ENCODE measurements at places on chromosomes 3 and 15. TPM values are rescaled to one million over a fixed set of nuclear protein-coding genes. Genes with fewer than 3 reads are reported as not detected.

- ATAC-seq, result no peak
Observed at GRCh38 chr15:44308889-44309288, 20.4 kb downstream of the GOLM2 start.

- no peak for ATAC-seq
Observed at GRCh38 chr15:49083401-49084284, 37.4 kb upstream of the SECISBP2L start.

DNA sequence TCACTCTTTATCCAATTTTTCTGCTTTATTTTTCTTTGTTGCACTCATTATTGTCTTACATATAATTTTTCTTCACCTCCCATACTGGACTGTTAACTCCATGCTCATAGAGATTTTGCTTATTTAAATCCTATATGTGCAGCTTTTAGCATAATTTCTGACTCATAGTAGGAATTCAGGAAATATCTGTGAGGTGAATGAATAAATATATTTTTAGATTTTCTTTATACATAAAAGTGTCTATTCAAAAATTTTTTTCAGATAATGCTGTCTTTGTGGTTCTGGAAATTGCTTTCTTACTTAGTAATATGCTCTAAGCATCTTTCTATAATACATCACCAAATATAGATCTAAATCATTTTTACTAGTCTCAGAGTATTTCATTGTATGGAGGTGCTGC lies 191.8 kb upstream of the SUCLG2 start:
- no peak for ATAC-seq

DNA sequence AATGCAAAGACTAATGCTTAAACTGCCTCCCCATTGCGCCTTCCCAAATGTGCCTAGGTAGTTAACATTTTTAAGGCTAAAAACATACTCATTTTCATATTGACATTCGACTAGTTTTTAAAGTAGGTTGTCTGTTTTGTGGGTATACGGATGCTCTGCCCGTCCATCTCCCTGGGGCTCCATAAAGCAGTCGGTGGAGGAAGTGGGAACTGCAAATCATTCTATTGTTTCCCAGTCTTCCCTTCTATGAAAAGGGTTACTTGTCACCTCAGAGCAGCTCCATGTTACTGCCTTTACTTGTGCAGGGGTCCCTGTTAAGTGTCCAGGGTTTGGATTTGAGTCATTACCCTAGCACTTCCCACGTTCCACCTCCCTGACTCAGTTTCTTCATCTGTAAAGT lies 10.9 kb downstream of the CHCHD6 start:
- ATAC-seq, result no peak

- no peak for ATAC-seq
Observed at GRCh38 chr15:100234158-100235029, 107.4 kb downstream of the ADAMTS17 start.

- ATAC-seq, result peak; percentile 32
Observed at GRCh38 chr3:32106929-32107362, 526 bp downstream of the GPD1L start.

GRCh38 chr3:19363071-19363470 lies 214.8 kb downstream of the KCNH8 start:
- no peak for ATAC-seq

DNA sequence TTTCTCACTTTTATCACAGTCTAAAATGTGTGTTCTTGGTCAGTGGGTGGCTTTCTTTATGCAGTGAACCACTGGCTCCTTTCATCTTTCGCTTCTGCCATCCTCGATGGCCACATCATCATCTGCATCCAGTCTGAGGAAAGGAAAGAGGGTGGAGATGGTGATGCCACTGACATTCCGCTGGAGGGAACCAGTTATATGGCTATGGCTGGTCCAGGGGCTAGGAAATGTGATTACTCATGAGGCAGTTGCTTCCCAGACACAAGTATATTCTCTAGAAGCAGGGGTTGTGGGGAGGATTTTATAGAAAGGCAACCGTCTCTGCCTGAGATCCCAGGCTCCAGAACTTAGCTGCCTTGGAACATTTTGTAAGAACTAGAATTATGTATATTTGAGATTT lies 246.7 kb upstream of the AZI2 start:
- ATAC-seq, result no peak

The HRG gene
- 0.12 TPM for total RNA-seq

DNA sequence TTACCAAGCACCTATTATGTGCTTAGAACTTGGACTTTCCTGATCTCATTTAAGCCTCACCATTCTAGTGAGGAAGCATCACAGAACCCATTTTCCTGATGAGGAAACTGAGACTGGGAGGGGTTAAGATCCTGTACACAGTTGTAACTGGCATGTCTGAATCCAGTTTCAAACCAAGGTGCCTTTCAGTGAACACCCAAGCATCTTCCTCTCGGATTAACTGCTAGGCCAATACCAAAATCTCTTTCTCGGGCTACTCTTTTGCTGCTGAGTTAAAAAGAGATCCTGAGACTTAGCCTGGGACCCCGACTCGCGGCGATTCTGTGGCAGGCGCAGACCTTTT lies 578 bp upstream of the CEMIP start:
- no peak for ATAC-seq

- no peak for ATAC-seq
Observed at GRCh38 chr15:77895742-77896141, 181.8 kb downstream of the TBC1D2B start.

The ATP13A5 gene
- 0.12 TPM for total RNA-seq

DNA sequence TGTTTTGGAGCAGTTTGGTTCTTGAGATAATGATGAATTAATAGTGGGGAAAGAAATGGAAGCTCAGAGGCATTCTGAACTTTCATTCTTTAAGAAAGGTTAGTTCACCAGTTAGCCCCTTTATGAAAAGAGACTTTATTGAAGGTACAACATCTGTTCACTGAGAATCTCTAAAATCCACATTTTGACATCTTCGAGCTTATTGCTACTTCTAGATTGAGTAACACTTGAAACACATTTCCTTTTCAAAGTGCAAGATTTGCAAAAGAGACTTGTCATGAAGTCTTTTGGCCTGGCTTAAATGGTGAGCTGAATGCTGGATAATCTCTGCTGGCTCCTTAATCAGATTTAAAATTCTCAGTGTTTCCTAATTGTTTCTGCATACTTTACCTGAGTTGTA lies 42.3 kb downstream of the RAB8B start:
- ATAC-seq, result no peak

The MEF2A gene
- total RNA-seq, result 25.5 TPM

- ATAC-seq, result no peak
Observed at GRCh38 chr3:135451037-135451785, 514.3 kb upstream of the PPP2R3A start.

- no peak for ATAC-seq
Observed at GRCh38 chr3:124861041-124861440, 26.1 kb downstream of the ITGB5 start.

GRCh38 chr3:194003114-194004057 lies 132.6 kb upstream of the HES1 start:
- ATAC-seq, result peak; percentile 95

DNA sequence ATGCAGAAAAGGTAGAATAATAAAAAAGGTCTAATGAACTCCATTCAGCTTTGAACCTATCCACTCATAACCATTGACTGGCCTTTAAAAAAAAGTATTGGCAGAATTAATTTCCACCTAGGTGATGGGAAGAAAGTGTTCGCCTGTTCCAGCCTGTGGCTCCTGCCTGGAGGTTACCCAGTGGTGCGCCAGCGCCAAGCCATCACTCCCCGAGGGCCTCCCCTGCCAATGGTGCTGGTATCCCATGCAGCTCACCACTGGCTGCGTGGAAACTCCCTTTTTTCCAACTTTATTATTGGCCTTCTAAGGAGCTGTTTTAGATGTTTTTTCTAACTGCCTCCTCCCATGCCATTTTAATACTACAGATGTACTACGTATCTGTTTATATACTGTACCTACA lies 29.4 kb downstream of the NIPA2 start:
- no peak for ATAC-seq

DNA sequence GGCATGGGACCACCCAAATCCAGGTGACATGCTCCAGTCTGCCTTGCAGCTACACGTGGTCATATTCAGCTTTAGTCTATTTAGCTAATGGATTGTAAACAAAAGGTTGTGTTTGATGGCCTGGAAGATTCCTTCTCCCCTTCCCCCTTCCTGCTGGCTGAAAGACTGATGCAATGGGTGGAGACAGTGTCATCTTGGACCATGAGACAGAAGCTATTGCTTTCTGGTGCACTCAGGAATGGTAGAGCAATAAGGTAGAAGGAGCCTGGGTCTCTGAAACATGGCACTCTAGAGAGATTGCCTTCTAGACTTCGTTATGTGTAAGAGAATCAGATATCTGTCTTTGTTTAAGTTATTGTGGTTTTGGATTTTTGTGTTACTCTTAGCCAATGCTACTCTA lies 25.7 kb upstream of the PTX3 start:
- ATAC-seq, result no peak

The ERICH6 gene
- not detected for total RNA-seq

DNA sequence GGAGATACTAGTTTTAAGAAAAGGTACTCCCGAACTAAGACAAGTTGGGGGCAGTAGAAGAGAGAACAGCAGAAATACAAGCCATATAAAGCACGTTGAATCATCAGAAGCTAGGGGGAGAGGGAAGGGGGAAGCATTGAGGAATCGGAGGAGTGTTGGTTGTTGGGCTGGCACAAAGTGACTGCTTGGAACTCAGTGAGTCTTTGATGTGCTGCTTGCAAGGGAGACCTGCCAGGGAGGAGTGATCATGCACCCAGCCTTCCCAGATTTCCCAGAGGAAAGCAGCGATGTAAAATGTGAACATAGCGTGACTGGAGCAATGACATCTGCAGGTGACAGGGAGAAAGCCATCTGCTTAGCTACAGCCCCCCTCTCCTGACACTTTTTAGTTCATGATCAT lies 192.4 kb upstream of the IL12A start:
- no peak for ATAC-seq

The GRK7 gene
- total RNA-seq, result not detected

DNA sequence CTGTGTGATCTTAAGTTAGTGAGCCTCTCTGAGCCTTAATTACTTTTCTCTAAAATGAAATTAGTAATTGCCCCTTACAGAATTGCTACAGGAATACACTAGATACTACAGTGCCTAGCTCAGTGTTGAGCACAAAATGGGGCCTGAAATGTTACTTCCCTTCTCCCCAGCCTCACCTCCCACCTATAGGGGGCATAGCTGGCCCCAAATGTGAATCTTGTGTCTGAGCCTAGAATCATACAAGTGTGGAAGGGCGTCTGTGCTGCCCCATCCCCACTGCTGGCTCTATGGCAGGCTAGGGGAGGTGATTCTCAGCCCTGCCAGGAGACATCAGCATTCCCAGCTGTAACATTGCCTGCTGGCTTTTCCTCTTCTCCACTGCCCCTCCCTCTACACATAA lies 42.7 kb downstream of the IFT122 start:
- no peak for ATAC-seq

- ATAC-seq, result no peak
Observed at GRCh38 chr3:129593230-129593594, 13.3 kb downstream of the PLXND1 start.

GRCh38 chr3:7543294-7543880 lies 682.5 kb downstream of the GRM7 start:
- no peak for ATAC-seq

- no peak for ATAC-seq
Observed at GRCh38 chr3:185916042-185916833, 21.6 kb downstream of the TRA2B start.

- no peak for ATAC-seq
Observed at GRCh38 chr3:16789344-16790120, 95.2 kb upstream of the PLCL2 start.

The TAGLN3 gene
- not detected for total RNA-seq

The ZBED2 gene
- total RNA-seq, result 6.8 TPM

DNA sequence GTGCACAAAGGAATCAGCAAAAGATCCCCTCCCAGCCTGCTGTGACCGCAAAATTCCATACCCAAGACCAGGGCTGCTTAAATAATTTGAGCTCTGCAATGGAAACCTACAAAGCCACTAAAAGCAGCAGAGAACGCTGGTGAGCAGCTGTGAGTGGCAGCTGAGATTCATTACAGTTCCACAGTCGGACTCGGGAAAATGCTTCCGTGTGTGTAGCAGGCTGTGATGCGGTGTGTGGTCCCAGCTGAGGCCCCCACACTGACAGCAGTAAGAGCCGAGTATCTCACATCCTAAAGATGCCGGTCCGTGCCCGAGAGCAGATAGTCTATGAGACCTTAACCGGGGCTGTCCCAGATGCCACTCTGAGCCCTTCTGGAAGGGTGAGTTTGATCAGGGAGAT lies 37.4 kb downstream of the TM2D3 start:
- ATAC-seq, result no peak

DNA sequence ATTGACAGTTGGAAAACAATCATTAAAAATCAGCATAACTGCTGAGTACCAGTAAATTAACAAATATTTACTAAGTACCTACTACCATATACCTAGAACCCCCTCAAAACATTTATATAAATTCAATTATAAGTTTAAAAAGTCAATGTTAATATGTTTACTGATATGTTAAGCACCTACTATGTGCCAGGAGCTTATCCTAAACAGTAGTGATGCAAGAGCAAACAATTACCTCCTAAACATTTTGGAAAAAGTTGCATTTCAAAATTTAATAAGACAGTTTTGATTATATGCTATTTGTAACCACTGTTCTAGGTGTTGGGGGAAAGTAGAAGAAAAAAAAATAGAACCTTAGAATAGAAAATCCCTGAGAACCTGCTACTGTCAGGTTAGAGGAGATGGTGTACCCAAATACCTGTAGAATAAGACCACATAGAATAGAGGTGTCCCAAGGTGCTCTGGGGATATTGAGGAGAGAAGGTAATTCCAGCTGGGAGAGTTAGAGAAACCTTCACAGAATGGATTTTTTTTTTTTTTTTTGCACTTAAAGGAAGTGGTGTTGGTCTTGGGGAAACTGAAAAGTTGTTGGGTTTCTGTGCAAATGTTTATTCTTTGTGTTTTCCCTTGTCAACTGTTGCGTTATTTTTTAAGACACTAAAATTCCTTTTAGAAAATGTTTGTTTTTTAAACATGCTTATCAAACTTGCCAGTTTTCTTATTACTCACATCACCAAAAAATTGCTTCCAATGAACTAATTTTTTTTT lies 16.0 kb downstream of the SNRK start:
- no peak for ATAC-seq

- ATAC-seq, result no peak
Observed at GRCh38 chr15:30830961-30831360, 72.8 kb upstream of the FAN1 start.

GRCh38 chr3:193148688-193149473 lies 92.1 kb upstream of the PLAAT1 start:
- no peak for ATAC-seq

The CPLX3 gene
- total RNA-seq, result not detected
